ENCODE measurements at places on chromosomes 6 and 20. TPM values are rescaled to one million over a fixed set of nuclear protein-coding genes. Genes with fewer than 3 reads are reported as not detected.
A peak's percentile ranks its signal among the peaks of the same experiment; 100 is the strongest.

DNA sequence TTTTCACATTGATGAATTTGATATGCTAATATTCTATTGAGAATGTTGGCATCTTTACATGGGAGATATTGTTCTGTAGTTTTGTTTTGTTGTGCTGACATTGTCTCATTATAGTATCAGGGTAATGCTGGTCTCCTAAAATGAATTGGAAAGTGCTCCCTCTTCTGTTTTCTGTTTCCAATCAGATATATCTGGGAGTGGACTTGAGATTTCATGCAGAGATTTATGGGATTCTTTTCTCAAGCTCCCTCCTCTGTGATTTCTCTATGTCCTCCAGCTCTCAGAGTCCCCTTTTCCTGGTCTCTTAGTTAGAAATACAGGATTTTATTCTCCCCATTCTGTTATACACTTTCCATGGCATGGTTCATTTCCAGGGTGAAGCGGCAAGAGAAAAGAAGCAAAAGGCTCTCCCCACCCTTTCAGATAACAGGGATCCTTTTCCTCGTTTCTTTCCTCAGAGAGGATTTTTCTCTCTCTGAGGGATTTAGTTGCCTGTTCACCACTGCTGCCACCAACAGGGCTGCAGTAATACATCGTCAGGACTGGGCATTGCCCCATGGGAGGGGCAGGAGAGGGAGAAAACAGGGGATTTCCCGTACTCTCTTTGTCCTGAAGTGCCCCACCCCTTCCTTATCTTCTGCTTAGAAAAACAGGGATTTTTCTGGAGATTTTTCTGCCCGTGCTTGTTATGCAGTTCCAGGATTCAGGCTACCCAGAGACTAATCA lies 59.3 kb upstream of the STMND1 start:
- no peak overlapping the region for H3K27ac ChIP-seq
- H3K36me3 ChIP-seq, result no peaks in the 10 kb centered on the region
- peak; percentile 41 for DNase-seq

PROKR2 gene
- total RNA-seq, result 3.3 TPM

- H3K4me1 ChIP-seq, result peaks cover 5% of the 10 kb centered on the region
- no peaks in the 10 kb centered on the region for H3K36me3 ChIP-seq
- H3K4me3 ChIP-seq, result peak overlapping the region; percentile 94
- H3K27me3 ChIP-seq, result no peaks in the 10 kb centered on the region
- DNase-seq, result peak; percentile 54
Measured at GRCh38 chr6:152981989-152982903, 595 bp downstream of the FBXO5 start.

DNA sequence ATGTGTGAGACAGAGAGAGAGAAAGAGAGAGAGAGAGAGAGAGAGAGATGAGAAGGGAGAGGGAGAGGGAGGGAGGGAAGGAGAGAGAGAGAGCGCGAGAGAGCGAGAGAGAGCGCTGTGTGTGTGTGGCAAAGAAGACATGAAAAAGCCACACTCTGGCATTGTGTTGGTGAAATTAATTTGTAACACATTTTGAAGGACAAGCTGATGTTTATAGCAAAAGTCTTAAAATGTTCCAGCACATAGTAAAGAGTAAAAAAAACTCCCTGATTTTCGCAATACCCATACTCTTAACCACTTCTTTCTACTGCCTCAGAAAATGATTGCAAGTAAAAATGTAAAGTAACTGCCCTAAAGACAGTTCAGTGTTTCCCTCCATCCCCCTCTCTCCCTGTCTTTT lies 56.7 kb downstream of the SLC22A1 start:
- DNase-seq, result no peak
- H3K36me3 ChIP-seq, result no peaks in the 10 kb centered on the region
- no peak overlapping the region for H3K27ac ChIP-seq
- H3K4me1 ChIP-seq, result peaks cover 9% of the 10 kb centered on the region
- H3K27me3 ChIP-seq, result no peaks in the 10 kb centered on the region
- no peak overlapping the region for H3K4me3 ChIP-seq

Data from H1 (cell line).